Cerebellar cortex (tissue), 1 donor: ENCODE measurements at places on chromosomes 11 and 22.

- no peak for DNase-seq
Observed at GRCh38 chr11:134584706-134585445, 172.8 kb upstream of the B3GAT1 start.

- DNase-seq: no peak
Observed at GRCh38 chr11:12603143-12604088, 70.8 kb upstream of the TEAD1 start.

DNA sequence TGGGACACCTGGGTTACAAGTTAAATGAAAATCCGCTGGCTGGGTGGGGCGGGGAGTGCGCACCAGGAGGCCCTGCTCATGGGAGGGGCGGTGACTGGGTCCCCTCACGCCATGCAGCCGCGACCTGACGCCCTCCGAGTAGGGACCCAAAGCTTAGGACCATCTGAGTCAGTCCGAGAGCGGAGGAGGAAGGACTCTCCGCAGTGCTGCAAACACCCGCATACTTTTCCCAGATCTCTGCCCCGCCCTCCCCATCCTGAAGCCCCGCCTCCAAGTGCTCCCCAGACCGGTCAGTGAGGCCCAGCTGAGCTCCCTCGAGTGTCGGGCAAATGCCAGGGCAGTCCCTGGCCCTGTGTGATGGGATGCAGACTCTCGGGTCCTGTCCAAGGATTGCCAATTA lies 6.6 kb upstream of the FLI1 start:
- no peak for DNase-seq

DNA sequence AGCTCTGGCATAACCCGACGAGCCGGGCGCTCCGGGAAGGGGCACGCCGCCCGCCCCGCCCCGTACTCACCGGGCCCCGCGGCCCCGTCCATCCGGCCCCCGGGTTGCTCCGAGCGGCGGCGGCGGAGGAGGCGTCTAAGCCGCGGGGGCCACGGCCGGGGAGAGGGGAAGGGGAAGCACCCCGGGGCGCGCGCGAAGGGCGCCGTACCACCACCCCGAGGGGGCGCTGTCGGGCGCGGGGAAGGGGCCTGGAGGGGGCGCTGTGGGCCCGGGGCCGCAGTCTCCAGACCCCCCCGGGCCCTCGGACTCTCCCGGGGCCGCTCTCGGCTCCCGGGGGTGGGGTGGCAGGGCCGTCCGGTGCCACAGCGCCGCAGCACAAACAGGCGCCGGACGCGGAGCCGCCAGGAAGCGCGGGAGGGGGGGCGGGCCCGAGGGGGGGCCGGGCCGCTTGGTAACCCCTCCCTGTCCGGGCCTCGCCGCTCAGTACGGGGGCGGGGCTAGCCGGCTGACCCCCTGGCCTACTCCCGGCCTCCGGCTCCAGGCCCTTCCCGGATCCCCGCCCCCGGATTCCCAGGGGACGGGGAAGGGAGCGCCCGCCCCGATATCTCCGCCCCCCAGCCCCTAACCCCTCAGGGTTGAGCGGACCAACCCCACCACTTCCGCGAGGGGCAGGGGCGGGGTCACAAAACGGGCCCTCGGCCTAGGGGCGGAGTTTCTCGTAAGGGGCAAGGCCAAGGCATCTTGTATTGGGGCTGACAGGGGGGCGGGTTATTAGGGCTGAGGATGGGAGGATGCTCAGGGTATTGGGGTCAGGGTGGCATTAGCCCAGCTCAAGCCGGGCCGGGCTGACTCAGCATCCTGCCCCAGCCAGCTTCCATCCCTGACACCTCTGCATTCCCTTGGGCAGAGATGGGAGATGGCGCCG lies at the start of the genes EML3 and ROM1:
Gene EML3 (minus strand): TSS at position 410 of the 925 bp plus-strand sequence. CDS start 318 bp downstream, at position 92.
Gene ROM1 (plus strand): TSS at position 892 of the 925 bp plus-strand sequence. CDS start 25 bp downstream, at position 917.
- peak; percentile 84 for DNase-seq

- DNase-seq: no peak
Observed at GRCh38 chr11:9076661-9077060, 14.7 kb downstream of the SCUBE2 start.
